Stimulated activated CD4-positive, alpha-beta T cell treated with anti-CD3 and anti-CD28 coated beads, Interleukin-12 subunit alpha, Interleukin-12 subunit beta, amount 100 ng/mL, for 48 hours (primary cell): ENCODE measurements at places on chromosomes 6 and 20.

DNA sequence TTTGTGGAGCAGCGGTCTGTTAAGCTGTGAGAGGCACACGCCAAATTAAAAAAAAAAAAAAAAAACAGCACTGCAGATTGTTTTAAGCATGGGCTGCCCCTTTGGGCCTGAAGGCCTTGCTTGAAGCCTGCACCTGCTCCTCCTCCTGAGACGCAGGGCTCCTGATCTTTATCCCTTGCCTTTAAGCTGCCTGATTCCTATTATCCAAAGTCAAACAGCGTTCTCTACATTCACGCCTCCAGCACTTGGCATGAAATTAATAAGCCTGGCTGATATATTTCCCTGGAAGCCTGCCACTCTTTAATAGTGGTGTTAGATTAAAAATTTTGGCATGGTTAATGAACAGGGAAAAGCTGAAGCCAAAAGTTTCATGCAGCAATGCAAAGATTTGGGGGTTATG, 163.9 kb downstream of the FAXC start:
- no peak for DNase-seq

- DNase-seq = no peak
Observed at GRCh38 chr20:8073024-8073832, 53.7 kb upstream of the TMX4 start.

DNA sequence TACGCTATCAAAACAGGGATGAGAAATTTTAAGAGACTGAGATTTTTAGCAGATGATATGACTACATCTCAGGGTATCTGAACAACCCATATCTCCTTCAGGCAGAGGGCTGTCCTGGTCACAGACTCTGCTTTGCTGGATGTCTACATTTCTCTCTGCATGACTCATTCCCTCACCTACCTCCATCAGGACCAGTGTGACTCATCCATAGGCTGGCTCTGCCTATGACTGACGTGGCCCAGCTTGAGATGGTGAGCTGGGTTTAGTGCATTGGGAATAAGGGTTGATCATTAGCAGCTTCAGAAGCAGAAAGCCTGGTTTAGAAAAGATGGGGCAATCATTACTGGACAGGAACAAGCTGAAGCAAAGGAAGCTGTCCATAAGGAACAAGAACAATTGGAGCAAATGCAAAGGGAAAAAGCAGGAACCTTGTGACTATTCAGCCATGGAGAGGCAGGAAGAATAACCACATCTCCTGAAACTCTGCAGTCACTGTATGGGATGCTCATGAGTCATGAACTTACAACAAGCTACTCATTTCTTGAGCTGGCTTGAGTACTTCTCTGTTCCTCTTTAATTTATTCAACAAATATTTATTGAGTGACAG, 86.4 kb upstream of the CBLN4 start:
- DNase-seq = no peak

GRCh38 chr6:28336284-28337120, 554 bp upstream of the ZSCAN31 start:
- no peak for DNase-seq

DNA sequence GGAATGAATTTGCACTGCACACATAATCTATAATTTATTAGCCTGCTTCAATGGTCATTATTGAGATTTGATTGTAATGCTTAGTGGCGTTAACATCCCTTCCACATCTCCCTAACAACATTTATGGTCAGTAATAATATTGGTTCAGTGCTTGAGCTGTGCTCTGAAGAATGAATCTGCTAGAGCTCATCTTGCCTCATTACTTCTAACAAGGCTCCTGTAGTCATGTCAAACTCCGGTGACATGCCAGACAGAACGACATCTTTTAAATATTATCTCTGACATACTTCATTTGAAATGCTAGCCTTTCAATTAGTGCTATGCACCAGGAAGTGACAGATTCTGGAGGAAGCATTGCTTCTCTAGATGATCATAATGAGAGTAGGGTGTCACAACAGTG, 240.3 kb upstream of the BTBD3 start:
- DNase-seq = no peak

GRCh38 chr20:11235058-11235457, 561.3 kb upstream of the JAG1 start:
- DNase-seq = no peak

DNA sequence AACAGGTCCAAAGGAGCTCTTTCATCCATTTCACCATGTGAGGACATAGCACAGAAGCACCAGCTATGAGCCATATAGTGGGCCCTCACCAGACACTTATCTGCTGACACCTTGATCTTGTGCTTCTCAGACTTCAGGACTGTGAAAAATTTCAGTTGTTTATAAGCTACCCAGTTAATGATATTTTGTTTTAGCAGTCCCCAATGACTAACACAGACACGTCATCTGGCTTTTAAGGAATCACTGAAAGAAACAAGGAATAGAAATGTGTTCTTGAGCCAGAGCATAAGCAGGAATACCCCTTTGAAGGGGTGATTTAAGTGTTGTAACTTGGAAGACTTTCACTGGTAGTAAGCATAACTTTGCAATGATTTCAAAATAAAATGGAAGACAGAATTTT, 214.7 kb upstream of the PTCHD4 start:
- no peak for DNase-seq

GRCh38 chr20:63740627-63741353, 1.2 kb downstream of the SLC2A4RG start:
- DNase-seq = no peak

- DNase-seq = no peak
Observed at GRCh38 chr6:152943260-152943897, 39.5 kb downstream of the FBXO5 start.

GRCh38 chr6:162917506-162917905, 189.7 kb downstream of the PACRG start:
- no peak for DNase-seq

DNA sequence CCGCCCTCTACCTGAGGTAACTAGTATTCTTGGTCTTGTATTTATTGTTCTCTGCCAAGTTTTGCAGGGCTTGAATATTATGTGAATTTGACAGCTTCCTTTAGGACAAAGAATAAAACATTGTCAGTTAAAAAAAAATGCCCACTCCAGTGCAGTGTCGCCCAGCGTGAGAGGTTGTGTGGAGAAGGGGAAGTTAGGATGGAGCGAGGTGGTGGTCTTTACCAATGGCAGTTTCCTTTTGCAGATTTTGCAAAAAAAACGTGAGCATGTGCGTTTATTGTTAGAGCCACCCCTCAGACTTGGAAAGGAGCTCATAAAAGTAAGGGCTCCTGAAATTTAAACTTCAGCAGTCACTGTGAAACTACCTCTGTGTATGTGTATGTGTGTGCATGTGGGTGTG, 28.3 kb downstream of the UST start:
- DNase-seq = no peak

- DNase-seq = no peak
Observed at GRCh38 chr20:11851646-11852045, 66.0 kb upstream of the BTBD3 start.

DNA sequence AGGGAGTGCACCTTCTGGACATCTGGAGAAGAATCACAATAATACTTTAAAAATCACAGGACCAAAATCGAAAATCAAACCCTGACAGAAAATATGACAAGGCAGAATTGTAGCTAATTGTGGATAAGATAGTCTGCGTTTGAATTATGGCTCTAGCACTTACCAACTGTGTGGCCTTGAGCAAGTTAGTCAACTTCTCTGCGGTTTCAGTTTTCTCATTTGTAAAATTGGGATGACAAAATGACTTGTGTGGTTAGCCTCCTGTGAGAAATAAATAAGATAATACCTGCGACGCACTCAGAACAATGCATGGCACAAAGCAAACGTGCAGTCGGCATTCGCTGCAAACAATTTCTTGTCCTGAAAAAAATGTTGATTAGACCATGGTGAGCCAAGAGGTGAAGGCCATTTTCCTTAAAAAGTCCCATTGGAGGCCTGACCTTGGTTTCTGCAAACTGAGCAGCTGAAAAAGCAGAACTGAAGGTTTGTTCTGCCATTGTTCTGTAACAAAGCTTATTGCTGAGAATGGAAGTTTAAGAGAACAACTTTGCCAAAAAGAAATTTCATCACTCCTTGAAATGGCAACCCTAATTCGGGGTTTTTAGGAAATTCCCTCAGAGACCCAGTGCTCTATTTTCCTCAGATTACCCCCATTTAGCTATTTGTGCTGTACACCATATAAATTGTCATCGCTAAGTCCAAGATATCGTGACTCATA, 266.3 kb downstream of the ERMARD start:
- DNase-seq = no peak

DNA sequence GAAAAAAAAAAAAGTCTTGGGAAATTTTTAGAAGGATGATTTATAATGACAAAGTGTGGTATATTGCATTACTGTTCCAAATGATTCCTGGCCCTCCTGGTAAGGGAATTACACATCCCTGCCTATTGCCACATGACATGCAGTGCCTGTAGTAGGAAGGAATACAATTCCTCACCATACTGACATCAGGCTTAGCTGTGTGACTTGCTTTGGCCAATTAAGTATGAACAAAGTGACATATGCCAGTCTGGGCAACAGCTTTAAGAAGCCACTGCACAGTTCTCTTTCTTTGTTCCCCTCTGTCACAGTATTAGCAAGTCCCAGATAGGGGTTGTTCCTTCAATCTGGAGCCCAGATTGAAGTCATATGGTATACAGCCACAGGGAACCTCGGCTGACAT, 100.5 kb downstream of the KIF13A start:
- DNase-seq = no peak

GRCh38 chr6:27582928-27583725, 110.2 kb upstream of the ZNF184 start:
- peak; percentile 57 for DNase-seq

DNA sequence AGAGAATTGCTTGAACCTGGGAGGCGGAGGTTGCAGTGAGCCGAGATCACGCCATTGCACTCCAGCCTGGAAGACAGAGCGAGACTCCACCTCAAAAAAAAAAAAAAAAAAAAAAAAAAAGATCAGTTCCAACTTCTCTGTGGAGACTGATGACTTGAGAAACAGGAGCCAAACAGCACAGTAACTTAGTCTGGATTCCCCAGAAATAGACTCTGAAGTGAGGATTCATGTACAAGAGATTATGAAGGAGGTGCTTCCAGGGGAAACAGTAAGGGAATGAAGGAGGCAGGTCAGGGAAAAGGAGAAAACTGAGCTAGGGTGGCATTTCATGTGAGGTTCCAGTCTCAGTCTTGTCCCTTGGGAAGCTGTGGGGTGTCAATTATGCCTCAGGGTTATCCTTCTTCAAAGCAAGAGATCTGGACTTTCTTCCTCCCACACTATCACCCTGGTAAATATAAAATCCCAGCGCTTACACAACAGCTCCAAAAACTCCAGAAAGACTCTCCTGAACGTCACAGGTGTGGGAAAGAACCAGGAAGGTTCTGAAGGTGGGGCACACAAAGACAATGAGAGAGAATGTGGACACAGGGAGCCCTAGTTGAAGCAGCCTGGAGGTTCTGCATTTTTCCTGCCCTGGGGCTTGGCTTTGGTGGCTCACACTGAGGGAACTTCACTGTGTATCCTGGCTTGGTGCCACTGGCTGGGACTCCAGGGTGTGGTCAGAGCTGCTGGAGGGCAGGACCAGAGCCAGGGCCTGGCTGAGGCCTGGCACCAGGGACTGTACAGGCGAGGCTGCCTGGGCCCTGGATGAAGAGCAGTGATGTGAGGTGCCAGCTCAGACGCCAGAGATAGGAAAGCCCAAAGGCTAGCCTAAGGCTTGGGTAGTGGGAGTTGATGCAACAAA, 46.8 kb downstream of the PCNA start:
- DNase-seq = no peak

GRCh38 chr20:833121-833449, 430 bp upstream of the FAM110A start:
- DNase-seq = no peak

GRCh38 chr20:47088335-47088734, 193.7 kb downstream of the EYA2 start:
- no peak for DNase-seq

- peak; percentile 72 for DNase-seq
Observed at GRCh38 chr20:38730989-38731737, 6.9 kb downstream of the SLC32A1 start.

GRCh38 chr6:110556317-110557110, 80.1 kb upstream of the SLC22A16 start:
- DNase-seq = no peak

- no peak for DNase-seq
Observed at GRCh38 chr6:145725570-145725969, 9.8 kb downstream of the EPM2A start.

DNA sequence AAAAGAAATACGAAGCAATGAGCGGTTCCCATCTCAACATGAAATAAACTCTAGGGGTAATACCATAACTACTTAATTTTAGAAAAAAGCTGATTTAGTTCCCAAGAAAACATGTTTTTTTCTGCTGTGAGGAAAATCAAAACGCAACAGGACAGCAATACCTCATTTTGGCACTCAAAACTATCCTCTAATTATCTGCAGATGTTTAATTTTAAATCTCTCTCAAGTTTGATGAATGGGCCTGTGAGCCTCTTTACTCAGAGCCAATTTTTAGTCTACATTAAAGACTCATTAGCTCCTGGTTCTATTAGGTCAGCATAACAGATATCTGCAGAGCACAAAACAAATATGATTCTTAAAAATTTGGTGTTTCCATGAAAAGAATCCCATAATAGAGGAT, 28.1 kb downstream of the RNF24 start:
- DNase-seq = no peak

- DNase-seq = no peak
Observed at GRCh38 chr6:42302411-42302810, 84.8 kb upstream of the MRPS10 start.

DNA sequence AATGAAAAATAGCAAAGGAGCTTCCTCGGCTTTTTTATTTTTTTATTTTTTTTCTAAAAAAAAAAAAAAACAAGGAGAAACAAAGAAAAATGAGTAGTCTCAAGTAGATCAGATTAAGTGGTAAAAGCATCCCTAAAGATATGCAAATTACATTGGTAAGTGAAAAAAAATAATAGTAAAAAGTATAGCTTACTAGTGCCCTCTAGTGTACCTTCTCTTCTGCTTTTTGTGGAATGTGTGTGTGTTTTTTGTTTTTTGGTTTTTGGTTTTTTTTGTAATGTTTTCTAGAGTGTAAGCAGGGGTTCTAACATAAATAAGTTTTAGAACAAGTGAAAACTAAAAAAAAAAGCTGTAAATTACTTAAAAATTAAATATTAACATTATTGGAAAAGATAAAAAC, 1062.0 kb downstream of the HACE1 start:
- DNase-seq = no peak

GRCh38 chr6:131739136-131739535, 28.3 kb upstream of the CTAGE9 start:
- DNase-seq = no peak

- no peak for DNase-seq
Observed at GRCh38 chr6:76682842-76683241, 610.4 kb upstream of the IMPG1 start.

- DNase-seq = no peak
Observed at GRCh38 chr6:150761771-150762170, 103.7 kb upstream of the MTHFD1L start.
